ENCODE measurements at places on chromosomes 4 and X.

DNA sequence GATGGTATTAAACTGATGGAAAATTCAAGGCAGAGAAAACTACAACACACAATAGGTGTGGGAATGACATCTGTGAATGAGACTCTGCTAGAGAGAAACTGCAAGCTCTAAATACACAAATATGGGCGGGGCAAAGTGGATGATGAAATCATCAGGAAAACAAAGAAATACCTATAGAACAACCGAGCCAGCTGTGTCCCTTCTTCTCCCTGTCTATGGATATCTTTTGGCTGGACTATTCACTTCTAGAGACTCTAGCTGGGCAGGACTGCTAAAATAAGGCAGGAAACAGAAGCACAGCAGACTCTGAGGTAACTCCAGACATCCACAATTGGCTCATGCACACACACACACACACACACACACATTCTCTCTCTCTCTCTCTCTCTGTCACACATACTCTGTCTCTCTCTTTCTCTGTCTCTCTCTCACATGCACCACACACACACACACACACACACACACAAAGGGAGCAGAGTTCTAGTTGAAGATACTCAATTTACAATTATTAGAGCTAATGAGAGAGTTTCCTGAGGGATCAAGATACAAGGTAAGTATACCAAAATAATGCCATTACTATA is 27.2 kb upstream of the EDNRA start:
- no peak for DNase-seq

DNA sequence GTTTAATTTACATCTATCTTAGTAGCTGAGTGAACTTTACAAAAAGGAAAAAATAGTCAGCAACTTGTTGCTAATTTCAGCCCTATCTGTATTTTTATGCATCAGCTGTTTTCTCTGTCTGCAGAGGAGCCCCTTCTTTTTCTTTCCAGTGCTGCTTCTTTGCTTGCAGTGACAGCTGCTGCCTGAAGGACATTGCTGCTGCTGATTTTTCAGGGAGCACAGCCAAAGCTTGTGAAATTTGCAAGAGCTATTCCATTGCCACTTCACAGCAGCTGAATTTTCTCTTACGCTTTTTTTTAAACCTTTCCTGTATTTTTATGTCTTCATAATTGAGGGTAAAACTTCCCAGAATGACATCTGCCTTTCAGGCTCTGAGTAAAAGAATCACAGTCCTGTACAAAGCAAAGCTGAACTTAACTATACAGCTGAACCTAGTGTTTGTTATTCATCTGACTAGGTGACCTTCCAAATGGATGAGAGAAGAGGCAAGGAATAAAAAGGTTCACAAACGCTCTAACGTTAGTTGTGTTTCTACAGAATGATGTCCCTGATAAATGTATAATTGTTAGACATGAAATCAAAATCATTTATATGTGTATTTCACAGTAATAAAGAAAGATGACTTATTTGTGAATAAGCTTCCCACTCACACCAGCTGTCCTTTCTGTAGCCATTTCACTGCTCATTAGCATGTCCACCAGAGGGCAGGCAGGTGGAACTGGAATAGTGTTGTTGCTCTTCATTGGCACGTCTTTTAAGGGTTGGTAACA is 541.4 kb downstream of the ADGRL3 start:
- no peak for DNase-seq

DNA sequence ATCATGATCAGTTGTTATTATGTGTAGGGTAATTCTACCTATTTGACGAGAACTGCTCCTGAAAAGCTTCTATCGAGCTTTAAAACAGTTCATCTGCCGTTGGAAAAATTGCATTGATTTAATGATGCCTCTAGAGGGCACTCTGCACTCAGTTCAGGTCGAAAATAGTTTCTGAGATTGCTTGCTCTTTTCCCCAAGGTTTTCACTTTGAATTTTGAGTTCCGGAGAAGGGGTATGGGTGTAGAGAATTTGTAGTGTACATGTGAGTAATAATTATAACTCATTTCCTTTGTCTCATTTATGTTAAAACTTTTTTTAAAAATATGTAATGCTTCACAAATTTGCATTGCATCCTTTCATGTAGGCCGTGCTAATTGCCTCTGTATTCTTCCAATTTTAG is 28.4 kb upstream of the TNIP3 start:
- DNase-seq = peak; percentile 61

- DNase-seq = no peak
These were observed 32.7 kb upstream of the MSN start for GRCh38 chrX:65634732-65635131.

GRCh38 chr4:149709640-149710039 is 106.0 kb downstream of the IQCM start:
- DNase-seq = no peak

DNA sequence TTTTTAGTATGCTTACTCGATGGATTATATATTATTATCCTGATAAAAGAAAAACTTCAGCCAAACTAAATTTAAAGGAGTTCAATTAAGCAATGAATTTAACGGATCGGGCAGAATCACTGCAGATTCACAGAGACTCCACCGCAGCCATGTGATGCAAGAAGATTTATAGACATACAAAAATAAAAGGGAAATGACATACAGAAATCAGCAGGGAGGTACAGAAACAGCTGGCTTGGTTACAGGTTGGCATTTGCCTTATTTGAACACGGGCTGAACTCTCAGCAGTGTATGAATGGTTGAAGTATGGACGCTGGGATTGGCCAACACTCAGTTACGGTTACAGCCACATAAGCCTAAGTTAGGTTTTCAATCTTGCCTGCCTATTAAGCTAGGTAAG is 35.4 kb upstream of the DHRSX start:
- DNase-seq = no peak

GRCh38 chr4:64584981-64585557 is 175.8 kb upstream of the TECRL start:
- DNase-seq = peak; percentile 29

DNA sequence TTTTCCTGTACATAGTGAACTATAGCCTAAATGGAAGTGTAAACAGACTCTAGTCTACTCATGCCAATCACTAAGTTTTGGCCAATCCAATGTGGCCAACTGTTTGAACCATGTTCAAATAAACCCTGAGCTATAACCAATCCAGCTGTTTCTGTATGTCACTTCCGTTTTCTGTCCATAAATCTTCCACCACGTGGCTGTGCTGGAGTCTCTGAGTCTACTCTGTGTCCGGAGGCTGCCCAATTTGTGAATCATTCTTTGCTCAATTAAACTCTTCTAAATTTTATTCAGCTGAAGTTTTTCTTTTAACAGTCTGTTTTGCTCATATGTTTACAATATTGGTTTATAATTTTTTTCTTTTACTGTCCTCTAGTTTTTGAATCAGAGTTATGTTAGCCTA is 112.3 kb upstream of the BANK1 start:
- DNase-seq = no peak

DNA sequence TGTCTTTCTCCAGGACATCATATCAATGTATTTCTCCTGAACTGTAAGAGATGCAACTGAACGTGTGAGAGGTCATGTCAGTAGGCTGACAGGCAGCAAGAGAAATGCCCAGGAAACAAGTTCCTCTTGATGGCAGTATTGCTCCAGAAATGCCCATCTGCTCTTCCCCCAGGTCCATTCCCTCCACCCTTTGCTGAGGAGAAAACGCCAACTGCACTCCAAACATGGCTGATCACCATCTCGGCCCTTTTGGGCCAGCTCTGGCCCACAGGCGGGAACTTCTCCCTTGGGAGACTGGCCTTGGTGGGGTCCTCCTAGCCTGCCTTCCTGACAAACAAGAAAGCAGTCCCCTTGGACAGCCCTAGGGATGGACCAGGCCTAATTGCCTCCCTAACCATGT is 276.5 kb upstream of the AGTR2 start:
- DNase-seq = no peak

DNA sequence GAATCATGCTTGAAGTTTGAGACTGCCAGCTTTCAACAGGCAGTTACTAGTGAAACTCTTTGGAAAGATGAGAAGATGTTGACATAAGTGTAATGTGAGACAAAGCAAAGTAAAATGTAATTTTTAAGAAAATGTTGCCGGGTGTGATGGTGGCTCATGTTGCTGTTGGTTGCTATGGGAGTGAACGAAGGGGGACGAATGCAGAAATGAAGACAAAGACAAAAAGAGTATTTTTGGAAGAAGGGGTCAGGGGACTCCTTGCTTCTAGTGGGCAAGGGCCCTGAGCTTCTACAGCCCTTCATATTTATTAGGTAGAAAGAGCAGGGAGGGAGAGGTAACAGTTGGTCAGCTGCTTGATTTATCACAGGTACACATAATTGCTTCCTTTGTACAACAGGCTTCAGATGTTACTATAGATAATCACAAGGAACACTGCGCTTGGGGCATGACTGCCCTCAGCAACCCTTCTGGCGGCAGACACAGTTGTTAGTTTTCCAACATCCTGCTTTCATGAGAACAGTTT is 11.9 kb upstream of the UGDH start:
- DNase-seq = no peak

- no peak for DNase-seq
These were observed 45.1 kb downstream of the IGFBP7 start for GRCh38 chr4:57064811-57065711.

DNA sequence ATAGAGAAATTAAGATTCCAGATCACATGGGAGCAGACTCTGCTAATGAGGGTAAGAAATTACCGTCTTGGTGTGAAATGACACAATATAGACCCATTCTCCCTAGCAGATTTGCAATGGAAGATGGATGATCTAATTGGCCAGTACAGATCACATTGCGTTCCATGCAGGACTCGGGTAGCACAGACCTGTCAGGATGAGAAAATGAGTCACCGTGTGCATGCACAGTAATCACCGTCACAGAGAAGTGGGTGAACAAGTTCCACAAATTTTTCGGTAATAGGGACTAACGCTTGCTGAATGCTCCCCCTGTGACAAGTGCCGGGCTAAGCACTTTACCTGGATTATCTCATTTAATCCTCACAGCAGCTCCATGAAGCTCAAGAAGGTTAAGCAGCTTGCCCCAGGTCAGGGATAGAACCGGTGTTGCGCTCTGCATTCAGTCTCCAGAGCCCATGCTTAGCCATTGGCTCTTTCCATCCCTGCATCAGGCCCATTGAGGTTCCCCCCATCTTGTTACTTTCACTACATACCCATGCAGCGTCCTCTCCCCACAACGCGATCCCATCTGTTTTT is 375.6 kb downstream of the FBXW7 start:
- DNase-seq = no peak

- DNase-seq = no peak
These were observed 849.3 kb upstream of the PCDH10 start for GRCh38 chr4:132299841-132300240.

GRCh38 chr4:147822128-147822527 is 90.2 kb downstream of the ARHGAP10 start:
- peak; percentile 62 for DNase-seq

DNA sequence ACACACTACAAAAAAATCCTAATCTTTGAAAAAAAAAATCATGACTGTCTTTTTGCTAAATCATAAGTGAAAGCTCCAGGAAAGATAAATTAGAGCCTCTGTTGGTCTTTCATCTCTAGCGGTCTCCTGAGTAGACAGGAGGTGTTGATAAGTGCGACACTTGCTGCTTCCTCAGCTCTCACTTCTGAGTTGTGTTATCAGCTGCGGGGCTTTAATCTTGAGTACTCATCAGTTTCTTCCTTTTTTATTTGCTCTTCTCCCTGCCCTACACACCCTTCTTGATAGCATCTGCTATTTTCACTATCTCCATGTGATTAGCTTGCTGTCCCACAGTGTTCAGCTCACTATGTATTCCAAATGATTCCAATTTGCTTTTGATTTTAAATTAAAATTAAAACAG is 1449.2 kb downstream of the C4orf33 start:
- DNase-seq = no peak

DNA sequence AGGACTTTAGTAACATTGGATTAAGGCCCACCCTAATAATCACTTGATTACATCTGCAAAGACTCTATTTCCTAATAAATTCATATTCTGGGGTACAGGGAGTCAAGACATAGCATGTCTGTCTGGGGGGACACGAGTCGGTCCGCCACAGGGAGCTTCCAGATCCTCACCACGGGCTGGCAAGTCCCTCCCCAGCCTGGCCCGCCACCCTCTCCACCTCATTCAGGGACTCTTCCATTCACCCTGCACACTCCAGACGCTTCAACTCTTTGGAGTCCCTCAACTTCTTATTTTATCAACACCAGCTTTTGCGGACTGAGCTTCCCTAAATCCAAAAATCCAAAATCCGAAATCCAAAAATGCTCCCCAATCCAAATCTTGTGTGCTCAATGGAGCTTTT is 71.2 kb downstream of the DCTD start:
- no peak for DNase-seq

DNA sequence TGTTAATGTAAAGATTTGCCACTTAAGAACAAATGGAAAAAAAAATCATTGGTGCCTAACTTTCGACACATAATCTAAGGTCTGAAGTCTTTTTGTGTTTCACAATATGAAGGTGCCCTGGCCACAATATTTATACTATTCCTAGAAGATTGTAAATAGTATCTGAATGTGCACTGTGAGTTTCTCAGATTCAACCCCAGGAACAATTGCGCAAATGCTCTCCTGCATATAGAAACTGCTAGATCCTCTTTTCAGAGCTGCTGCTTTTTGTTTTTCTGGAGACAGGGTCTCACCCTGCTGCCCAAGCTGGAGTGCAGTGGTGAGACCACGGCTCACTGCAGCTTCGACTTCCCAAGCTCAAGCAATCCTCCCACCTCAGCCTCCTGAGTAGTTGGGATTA is 480.1 kb upstream of the FTHL17 start:
- DNase-seq = no peak

DNA sequence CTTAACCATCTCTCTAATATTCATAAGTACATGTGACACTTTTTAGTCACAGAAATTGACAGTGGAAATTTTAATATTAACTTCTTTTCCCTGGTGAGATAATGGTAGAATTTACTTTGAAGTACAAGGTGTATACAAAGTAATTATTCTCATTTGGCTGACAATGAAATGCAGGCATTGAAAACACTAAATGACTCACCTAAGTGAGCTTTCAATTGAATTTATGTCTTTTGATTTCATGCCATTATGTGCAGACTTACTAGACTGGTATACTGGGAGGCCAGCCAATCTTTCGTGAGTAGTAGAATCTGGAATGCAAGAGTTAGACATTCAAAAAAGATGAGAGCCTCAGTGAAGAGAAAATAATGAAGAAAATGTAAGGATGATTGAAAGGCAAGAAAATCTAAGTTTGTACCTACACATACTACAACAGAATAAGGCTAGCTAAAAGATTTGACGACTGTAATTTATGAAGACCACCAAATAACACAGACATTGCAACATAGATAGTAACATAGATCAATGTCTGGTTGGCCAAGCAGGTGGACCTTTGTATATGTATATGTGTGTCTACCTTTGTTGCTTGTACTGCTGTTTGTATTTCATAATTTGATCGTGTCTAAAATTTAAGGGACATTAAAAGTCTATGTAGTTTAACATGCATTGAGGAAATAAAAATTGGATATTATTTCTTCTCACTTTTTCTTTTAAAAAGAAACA is 459.7 kb downstream of the IL15 start:
- no peak for DNase-seq

DNA sequence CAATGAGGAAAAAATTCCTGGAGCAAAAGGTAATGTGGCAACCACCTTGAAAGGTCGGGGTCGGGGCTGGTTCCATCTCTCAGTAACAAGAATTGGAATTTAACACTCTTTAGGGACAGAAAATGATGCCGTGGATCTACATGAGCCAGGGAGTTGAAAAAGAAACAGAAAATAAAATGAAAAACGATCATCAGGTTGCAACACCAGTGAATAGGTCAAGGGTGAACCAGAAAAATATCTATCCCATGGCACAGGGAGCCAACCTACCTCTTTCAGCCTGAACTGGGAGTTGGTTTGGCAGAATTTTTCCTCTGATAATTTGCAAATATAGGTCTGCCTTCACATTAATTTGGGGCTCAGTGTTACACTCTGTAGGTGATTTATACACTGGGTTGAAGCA is 93.7 kb downstream of the C4orf33 start:
- no peak for DNase-seq

Measured in inflammatory macrophage treated with lipopolysaccharide for 4 hours (primary cell).